ENCODE measurements at places on chromosomes 7 and 10.

DNA sequence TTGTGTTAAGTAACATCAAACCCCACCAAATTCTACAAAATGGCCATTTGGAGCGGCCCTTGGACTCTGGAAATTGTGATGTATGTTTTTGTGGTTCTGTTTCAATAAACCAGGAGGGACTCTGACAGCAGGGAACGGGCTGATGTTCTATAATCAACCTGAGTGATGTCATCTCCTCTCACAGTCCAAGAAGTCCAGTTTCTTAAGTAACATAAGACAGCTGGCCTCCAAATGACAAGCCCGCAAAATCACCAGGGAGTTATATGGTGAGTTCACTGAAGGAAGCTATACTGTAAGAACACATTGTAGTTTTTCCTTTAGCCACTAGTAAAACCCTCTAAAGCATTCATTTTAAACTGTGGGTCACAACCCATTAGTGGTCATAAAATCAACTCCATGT lies 34.0 kb downstream of the GOT1 start:
- DNase-seq = peak; percentile 23

GRCh38 chr7:134730411-134730829 lies 49.0 kb upstream of the CALD1 start:
- DNase-seq = no peak

GRCh38 chr7:113207441-113207840 lies 89.1 kb upstream of the SMIM30 start:
- DNase-seq = no peak

DNA sequence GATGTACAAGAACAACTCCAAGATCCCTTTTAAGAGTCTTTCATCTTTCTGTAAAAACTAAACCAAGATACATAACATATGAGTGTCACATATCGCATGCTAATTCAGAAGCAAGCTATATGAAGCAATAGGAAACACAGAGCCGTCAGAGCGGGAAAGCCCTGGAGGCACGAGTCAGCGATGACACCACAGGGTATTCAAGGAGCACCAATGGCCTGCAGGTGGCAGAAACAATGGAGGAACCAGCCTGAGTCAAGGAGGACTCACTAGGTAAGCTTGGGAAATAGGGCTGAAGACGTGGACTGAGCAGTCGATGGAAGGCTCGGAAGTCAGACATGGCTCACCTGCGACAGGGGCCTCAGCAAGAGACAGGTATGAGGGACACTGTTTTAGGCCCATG lies 214.4 kb downstream of the FAM107B start:
- DNase-seq = peak; percentile 59

DNA sequence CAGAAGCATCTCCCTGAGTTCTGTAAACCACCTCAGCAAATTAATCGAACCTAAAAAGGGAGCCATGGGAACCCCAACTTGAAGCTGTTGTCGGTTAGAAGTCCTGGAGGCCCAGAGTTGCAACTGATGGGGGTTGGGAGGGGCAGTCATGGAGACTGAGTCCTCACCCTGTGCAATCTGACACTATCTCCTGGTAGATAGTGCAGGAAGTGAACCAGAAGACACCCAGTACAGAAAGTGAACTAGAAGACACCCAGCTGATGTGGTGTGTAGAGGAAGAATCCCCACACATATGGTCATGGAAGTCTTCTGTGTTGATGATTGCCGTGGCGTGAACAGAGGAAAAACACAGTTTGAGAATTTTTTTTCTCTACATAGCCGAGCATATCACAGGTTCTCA lies 58.8 kb upstream of the SRRM3 start:
- DNase-seq = no peak

DNA sequence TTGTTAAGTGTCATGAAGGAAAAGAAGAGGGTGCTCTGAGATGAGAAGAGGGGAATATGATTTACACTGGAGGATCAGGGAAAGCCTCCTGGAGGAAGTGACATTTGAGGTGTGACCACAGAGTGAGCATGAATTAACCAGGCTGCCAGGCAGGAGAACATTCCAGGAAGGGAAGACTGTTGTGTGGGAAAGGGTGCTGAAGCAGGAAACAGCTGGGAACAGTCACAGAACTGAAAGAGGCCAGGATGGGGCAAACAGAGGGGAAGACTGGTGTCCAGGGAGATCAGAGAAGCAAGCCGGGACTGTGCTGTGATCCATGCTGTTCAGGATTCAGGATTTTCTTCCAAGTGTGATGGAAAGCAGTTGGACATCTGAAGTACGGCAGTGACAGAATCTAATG lies 14.9 kb downstream of the HIPK2 start:
- no peak for DNase-seq

DNA sequence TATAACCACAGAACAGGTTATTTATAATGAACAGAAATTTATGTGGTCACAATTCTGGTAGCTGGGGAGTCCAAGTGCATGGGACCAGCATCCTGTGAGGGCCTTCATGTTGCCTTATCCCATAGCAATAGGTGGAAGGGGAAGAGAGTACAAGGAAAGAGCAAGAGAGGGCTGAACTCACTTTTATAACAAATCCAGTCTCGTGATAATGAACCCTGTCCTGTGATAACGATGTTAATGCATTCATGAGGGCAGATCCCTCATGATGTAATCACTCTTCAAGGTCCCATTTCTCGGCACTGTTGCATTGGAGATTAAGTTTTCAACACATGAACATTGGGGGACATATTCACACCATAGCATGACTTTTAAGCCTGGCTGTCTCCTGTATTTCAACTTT lies 27.4 kb upstream of the CCDC7 start:
- no peak for DNase-seq

DNA sequence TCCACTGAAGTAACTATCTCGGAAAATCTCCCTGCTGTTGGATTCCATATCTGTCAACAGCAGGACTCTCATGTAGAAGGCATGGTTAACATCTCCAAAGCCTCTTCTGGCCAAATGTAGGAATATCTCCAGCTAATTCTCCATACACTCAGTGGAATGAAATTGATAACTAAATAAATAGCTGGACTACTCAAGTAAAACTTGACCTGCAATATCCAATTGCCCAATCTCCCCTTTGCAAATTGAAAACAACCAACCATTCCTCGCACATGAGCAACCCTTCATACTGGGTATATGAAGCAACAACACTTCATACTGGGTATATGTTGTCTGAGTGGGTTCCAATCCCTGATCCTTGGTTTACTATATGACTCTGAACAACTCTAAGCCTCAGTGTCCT lies 105.4 kb upstream of the KMT2E start:
- no peak for DNase-seq

- peak; percentile 50 for DNase-seq
Measured at GRCh38 chr7:151244196-151244840, 4.2 kb downstream of the SMARCD3 start.

DNA sequence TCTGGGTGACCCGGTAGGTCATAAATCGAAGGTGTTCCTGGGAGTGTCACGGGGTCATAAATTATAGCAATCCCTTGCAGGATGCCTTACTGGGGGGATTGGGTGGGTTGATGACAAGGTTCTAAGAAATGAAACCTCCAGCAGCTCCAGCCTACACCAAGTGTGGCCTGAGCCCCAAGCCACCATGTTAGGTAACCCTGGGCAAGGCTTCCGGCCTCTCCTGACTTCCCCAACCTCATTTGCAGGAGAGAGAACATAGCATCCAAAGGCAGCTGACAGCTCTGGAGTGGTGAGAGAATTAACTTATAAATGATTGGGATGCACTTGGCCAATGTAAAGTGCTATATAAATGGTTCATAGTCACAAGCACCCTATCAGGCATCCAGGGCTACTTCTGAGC lies 52.8 kb upstream of the TMEM273 start:
- DNase-seq = no peak

GRCh38 chr10:123869020-123869414 lies 22.6 kb downstream of the CPXM2 start:
- no peak for DNase-seq

GRCh38 chr10:14476641-14477407 lies 146.1 kb upstream of the FRMD4A start:
- DNase-seq = no peak

DNA sequence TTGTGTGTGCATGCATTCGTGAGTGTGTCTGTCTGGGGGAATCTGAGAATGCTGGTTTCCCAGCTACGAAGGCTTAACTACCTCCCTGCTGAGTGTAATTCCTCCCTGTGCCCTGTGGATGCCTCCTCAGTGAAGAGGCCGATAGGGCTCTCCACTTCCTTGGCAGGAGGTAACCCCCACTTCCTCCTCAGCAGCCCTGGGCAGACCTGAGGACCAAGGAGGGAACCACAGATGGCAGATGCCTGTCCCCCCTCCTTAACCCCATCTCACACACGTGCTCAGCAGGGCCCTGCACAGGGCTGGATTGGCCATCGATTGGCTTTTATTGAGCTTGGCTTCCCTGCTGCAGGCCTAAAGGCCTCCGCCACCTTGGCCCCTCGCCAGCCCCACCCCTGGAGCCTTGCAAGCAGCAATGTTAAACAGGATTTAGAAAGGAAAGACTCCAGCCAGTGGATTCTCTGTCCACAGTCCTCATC lies 45.6 kb upstream of the LRRC4 start:
- DNase-seq = peak; percentile 93

DNA sequence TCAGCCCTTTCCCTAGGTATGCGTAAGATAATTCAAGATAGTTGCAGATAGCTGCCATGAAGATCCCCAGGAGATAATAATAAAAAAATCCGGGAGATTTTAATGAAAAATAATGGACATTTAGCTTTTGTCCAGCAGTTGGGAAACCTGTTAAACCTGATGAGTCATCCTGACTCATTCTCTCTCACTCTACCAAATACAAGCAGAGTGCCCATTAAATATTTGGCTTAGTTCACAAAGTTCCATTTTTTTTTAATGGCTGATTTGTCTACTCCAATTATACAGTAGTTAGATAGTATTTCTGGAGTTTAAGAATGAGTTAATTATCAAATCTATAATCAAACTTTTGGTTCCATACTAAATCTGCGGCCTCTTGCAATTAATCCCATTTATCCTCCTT lies 2.1 kb upstream of the SHTN1 start:
- peak; percentile 56 for DNase-seq

GRCh38 chr10:4663162-4663992 lies 162.6 kb upstream of the AKR1E2 start:
- peak; percentile 76 for DNase-seq

GRCh38 chr7:148434181-148434757 lies 156.3 kb upstream of the C7orf33 start:
- peak; percentile 67 for DNase-seq

GRCh38 chr7:31782411-31782991 lies 95.5 kb downstream of the PPP1R17 start:
- DNase-seq = peak; percentile 68

GRCh38 chr10:116766241-116766827 lies 24.0 kb upstream of the HSPA12A start:
- DNase-seq = peak; percentile 25

GRCh38 chr7:73606801-73607691 lies 17.3 kb downstream of the MLXIPL start:
- DNase-seq = peak; percentile 73

DNA sequence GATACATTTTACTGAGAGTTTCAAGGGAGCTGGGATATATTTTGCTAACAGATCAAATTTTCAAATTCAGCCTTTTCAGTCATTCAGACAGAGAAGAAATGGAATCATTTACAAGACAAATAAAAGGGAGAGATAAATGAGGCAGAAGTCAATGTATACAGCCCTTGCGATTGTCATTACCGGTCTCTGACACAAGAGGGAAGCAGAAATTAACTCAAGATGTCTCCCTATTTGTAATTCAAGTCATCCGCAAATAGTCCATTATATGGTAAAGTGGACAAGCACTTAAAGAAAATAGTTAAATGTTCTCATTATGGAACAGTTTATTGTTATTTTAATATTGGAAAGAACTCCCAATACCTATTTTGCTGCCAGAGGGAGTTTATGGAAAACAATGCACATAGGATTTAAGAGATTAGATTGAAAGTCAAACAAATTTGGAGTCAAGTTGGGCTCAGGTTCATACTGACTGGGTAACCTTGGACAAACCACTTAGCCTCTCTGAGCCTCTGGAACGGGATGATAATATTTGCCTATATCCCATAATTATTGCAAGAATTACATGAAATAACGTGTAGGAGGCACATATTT lies 89.3 kb upstream of the PRKCQ start:
- peak; percentile 0 for DNase-seq

DNA sequence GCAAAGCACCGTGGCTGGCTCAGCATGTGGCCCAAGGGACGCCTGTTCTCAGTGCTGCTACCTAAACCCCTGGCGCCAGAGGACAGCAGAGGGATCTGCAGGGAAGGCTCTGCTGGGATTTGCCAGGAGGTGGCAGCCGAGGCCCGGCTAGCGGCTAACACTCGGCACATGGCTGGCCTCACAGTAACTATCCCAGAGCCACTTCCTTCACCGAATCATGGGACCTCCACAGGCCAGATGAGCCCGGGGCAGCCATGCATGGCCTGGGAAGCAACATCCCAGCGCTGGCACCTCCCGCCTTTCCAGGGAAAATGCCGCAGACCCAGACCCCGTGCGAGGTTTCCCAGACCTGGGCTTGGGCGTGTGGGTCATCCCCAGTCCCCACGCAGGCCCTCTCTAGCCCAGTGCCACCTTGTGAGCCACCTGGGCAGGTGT lies 36.4 kb downstream of the DPYSL4 start:
- no peak for DNase-seq

- peak; percentile 44 for DNase-seq
Measured at GRCh38 chr7:84195295-84196060, 889 bp upstream of the SEMA3A start.

DNA sequence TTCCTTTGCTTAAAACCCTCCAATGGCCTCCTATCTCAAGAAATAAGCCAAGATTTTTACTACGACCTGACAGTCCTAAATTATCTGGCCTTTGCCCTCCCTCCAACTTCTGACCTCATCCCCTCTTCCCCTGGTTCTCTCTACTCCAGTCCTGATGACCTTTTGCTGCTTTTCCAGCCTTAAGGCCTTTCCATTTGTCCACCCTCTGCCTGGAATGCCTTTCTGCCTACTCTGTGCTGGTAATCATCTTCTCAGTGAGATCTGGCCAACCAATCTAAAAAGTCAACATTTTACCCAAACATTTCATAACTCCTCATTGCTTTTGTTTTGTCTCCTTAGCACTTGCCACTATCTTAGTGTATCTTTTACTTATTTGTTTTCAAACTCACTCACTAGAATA lies 75.7 kb downstream of the VPS41 start:
- no peak for DNase-seq

- no peak for DNase-seq
Measured at GRCh38 chr10:125940515-125940914, 44.2 kb downstream of the FANK1 start.

- DNase-seq = no peak
Measured at GRCh38 chr10:129055986-129056385, 411.1 kb upstream of the MGMT start.

DNA sequence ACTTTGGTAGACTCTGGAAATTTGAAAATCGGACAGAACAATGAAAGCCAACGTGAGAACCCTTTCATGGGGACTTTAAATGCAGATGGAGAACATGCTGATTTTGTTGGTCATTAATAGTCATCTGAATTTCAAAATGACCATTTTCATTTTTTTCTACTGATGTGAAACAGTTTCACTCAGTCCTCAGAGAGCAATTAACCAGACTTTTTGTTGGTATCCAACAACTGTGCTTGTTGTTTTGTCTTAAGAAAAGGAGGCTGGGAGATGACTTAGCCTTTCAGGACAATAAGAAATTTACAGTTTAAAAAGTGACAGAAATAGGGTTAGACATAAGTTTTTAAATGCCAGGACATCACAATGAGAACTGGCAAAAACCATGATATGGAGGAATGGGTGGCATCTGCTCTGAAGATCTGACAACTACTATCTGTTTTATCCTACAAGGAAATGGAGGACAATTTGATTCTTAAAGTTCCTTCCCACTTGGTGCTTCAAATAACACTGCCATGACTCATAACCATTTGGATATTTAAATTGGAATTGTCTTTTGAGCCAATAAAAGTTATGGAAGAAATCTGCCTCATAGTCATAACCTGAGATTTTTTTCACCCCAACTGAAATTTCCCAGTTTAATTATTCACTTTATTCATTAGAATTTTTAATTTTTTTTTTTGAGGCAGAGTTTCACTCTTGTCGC lies 87.2 kb upstream of the HPS1 start:
- DNase-seq = no peak

Data from NCI-H69 (cell line).